Dorsolateral prefrontal cortex (tissue), 122 donors: ENCODE measurements at places on chromosomes 7 and 10. TPM values are rescaled to one million over a fixed set of nuclear protein-coding genes. Genes with fewer than 3 reads are reported as not detected.

The ABCB1 gene
- 38.5 TPM for total RNA-seq

DNA sequence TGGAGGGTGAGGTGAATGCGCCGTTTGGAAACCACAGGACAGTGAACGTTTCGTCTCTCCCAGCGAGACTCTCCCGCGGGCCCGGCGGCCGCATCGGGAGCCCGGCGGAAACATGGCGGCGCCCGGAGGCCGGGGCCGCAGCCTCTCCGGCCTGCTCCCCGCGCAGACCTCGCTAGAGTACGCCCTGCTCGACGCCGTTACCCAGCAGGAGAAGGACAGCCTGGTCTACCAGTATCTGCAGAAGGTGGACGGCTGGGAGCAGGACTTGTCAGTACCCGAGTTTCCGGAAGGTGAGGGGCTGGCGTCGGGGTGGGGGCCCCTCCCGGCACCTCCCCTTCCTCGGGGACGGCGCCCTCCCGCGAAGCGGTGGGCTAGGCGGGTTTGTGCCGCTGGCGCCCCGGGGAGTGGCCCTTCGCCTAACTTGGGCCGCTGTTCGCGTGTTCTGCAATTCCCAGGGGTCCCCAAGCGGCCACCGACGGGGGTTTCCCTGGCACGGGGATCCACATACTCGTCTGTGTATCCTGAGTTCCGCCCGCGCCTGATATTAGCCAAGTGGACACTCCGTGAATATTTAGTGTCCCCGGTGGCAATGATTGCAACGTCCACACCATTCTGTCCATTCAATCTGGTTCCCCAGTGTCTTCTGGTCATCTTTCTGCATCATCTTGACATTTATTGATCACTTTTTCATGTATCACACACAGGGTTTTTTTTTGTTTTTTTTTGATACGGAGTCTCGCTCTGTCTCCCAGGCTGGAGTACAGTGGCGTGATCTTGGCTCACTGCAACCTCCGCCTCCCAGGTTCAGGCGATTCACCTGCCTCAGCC, 514 bp downstream of the NHLRC2 start:
- DNase-seq: peak; percentile 35

GRCh38 chr7:132423594-132424200, 152.6 kb downstream of the PLXNA4 start:
- DNase-seq: no peak

The CFTR gene
- 1.5 TPM for total RNA-seq

The ZNF239 gene
- 4.7 TPM for total RNA-seq

DNA sequence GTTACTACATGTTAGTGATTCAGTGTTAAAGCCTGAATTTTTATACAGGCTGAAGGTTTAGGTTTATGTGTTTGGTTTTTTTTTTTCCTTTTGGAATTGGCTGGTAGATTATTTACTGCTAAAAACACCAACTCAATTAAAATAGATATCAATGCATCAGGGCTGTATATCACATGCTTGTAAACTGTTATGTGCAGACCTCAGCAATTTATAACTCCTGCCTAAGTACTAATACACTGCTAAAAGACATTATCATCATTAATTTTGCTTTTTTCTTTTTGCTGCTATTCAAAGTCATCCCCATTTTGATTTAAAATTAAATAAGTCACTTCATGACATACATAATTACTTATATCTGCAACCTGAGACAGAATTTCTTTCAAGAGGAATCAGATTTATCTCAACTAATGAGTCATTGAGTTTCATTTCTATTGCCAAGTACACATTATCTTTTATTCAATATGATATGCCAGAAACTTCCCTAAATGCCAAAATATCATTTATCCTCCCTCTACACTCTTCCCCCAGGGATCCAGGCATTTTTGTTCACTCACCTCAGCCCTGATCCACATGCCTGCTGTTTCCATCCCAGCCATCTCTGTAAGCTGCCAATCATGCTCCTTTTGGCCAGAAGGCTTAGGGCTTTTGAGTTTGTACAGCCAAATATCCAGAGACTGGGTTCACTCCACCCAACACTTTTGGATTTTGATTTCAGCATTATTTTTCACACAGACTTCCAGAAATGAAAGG, 98.5 kb downstream of the POLR1F start:
- no peak for DNase-seq

The KLF14 gene
- not detected for total RNA-seq

GRCh38 chr7:116897661-116898060, 35.3 kb downstream of the CAPZA2 start:
- DNase-seq: no peak

- no peak for DNase-seq
Observed at GRCh38 chr7:50204581-50204980, 99.9 kb upstream of the IKZF1 start.

GRCh38 chr7:94995921-94996320, 88.5 kb downstream of the PPP1R9A start:
- no peak for DNase-seq
